CD4-positive, alpha-beta T cell (primary cell): ENCODE measurements at places on chromosomes 13 and 19.

GRCh38 chr13:58190577-58190976 is 559.0 kb downstream of the PCDH17 start:
- DNase-seq = no peak

- DNase-seq = no peak
Measured at GRCh38 chr13:46667687-46668281, 114.8 kb downstream of the LRCH1 start.

DNA sequence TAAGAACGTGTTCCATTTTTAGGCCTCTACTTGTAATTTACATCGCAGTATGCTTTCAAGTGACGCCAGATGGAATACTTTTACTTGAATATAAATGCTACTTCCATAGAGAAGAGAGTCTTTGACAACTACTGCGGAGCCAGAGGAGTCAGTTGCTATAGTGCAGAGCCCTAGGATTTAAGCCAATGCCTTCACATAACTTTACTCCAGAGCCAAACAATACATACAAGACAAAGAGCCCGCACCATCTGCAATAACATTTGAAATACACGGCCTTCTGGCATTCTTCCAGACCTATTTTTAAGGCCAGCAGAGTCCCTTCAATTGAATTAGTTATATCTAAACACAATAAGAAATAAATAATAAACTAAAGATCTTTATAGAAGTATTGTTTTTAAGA is 59.4 kb downstream of the XPO4 start:
- DNase-seq = no peak

DNA sequence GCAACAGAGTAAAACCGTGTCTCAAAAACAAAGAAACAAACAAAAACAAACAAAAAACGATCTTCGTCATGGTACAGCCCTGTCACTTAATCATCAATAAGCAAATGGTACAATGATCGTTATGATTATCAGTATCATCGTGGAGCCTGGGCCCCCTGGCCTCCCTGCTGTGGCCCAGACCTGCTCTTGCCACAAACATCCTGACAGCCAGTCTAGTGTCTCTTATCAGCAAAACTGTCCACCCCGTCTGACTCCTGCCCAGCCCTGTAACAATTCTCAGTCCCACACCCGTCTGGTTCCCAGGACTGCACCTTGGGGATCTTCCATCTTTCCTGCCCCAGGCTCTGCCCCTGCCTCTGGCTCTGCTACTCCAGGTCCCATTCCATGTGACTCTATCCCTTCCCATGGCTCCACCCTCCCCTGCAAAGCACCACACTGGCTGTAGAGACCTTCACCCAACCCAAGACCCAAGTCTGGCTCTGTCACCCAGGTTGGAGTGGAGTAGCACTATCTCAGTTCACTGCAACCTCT is 5.7 kb downstream of the ZNF653 start:
- no peak for DNase-seq

DNA sequence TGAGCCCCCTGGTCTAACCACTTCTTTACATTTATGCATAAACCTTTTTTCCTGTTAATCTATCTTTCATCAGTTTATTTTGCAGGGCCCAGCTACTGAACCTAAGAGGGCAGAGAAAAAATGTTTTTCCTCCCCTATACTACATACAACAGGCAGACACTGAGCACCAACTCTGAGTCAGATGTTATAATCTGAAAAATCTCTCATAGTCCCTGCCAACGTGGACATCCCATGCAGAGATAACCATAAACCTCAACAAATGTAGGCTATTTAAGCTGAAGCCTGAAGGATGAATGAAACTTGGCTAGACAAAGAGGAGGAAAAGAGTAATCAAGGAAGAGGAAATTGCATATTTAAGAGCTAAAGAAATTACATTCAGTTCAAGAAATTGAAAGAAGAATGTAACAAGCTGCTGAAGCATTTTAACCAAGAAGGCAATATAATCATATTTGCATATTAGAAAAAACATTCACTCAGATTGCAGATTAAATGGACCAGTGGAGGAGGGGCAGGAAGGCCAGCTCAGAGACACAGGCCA is 2.6 kb downstream of the NEK3 start:
- DNase-seq = no peak

DNA sequence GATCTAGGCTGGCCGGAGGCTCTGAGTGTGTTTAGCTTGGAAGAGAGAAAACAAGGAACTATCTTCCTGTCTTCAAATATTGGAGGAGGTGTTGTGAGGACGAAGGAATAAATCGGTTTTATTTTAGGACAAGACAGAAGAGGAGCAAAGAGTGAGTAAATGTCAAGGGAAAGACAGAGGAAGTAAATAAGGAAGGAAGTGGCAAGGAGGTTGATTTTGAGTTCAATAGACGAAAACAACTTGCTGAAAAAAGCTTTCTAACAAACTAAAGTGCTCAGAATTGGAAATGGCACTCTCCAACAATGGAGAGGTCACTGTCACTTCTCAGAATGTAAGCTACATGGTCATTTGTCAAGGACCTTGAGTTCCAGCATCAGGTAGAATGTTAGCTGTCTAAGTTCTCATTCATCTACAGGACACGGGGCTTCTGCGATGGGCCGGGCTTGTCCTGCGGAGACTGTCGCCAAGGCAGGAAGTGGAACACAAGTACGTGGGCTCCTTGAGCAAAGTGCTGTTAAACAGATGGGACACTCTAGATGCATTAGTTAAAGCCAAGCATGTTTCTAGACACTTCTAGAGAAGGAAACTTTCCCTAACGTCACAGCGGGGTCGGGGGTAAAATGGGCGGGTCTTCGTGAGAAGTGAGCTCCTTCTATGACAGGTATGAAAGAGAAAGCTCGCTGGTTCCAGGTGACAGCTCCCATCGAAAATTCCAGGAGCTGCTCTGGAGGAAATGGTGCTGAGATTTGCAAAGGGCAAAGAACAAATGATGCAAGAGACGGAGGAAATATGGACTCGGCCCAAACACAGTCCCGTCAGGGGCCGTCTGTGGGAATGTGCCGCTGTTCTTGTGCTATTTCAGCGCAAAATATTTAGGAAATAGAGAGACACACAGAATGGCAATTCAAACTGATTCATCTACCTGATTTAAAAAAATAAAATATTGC is 103.9 kb upstream of the UBL3 start:
- peak; percentile 72 for DNase-seq
